T1000 (cell line): ENCODE measurements at places on chromosomes 6 and 20.
A peak's percentile ranks its signal among the peaks of the same experiment; 100 is the strongest.

GRCh38 chr6:11820821-11821220 lies 42.2 kb upstream of the ADTRP start:
- DNase-seq = no peak

DNA sequence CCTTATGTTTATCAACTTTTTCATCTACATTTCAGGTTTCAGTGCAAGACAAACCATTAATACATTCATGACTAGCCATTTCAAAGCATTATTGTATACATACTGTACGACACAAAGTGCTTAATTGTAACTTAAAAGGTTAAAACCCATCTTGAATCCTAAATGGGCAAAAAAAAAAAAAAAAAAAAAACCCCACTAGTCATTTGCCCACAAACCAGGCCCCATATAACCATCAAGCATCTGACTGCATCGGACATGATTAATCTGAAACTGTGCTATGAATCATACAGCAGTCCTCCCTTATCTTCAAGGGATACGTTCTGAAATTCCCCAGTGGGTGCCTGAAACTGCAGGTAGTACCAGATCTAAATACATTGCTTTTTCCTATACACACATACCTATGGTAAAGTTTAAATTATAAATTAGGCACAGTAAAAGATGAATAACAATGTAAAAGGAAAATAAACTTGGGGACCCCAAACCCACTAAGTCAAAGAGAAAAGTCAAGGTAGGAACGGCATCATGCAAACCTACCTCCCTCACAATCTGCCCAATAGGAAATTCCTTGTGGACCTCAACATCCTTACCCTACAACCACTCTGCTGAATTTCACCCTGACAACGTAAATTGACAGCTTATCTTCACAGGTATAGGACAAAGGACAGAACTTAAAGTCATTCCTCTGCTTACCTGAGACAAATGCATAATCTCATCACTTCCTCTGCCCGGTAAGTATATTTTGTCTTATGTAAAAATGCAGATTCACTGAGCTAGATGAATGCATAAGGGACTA lies 14.3 kb downstream of the B4GALT5 start:
- DNase-seq = no peak

- DNase-seq = no peak
Observed at GRCh38 chr20:50475681-50476292, 34.4 kb upstream of the PTPN1 start.

GRCh38 chr6:134049176-134049575 lies 3.2 kb downstream of the SLC2A12 start:
- DNase-seq = no peak

- DNase-seq = no peak
Observed at GRCh38 chr6:45611491-45611890, 233.8 kb upstream of the SUPT3H start.

- no peak for DNase-seq
Observed at GRCh38 chr20:1952737-1953530, 40.9 kb downstream of the PDYN start.

DNA sequence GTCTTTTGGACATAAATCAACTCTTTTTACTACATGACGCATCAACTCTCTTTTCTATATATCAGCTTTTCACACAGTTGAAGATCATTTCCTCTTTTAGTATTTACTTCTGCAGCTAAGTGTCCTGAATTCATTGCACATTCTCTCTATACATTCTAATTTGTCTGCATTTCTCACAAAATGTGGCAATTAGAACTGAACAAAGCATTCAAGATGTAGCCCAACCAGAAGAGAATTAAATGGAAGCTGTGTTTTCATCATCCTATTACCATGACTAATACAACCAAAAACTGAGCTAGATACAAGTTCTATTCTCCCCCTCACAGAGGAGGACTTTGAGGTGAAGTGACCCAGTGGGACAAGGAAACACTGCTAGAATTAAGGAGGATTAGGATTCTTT lies 86.9 kb downstream of the PLCG1 start:
- DNase-seq = no peak

DNA sequence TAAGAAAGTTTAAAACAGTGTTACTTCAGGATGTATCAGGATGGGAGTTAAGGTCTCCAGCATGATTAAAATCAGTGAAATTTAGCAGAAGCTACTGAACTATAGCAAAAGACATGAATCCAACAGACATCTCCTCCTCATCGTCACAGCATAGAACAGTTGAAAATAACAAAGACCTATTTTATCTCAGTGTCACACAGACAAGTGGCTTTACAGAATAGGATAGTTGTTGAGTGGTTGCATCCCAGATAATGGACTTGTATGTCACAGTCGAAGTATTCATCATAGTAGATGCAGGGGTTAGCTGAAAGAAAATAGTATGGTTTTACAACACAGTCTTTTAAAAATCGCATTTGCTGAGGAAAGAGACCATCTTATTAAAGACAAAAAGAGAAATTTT lies 31.2 kb downstream of the CRISP1 start:
- DNase-seq = no peak

DNA sequence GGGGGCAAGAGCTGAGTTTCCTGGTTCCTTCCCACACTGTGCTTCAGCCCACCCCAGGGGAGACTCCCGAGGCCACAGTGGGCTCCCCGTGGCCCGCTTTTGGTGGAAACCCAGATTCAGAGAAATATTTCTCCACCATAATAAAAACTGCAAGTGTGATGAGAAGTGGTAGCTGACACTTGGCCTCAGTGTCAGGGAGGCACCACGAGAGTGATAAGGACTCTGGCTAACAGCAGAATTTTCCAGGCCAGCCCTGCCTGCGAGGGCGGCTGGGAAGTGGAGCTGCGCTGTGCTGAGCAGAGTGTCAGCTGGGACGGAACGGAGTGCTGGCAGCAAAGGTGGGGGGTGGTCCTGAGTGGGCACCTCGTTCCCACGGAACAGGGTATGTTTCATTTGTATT lies 22.5 kb downstream of the SPATA2 start:
- no peak for DNase-seq

- DNase-seq = no peak
Observed at GRCh38 chr6:25218346-25218745, 60.8 kb upstream of the CARMIL1 start.

DNA sequence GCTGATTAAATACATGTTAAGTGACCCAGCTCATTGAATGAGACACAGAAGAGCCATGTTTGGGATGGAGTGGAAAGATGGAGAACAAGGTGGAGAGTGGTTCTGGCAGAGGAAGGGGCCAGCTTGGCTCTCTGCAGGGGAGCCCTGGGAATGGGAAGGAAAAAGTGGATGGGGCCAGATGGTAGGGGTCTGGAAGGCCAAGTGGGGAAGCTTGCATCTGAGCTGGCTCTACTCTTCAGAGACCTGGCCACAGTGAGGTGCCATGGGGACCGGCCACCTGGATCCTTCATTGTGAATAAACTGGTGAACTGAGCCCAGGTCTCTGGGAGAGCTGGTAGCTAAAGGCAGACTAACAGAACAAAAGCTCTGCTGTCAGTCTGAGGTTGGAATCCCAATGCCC lies 48.9 kb upstream of the SIRPA start:
- no peak for DNase-seq

DNA sequence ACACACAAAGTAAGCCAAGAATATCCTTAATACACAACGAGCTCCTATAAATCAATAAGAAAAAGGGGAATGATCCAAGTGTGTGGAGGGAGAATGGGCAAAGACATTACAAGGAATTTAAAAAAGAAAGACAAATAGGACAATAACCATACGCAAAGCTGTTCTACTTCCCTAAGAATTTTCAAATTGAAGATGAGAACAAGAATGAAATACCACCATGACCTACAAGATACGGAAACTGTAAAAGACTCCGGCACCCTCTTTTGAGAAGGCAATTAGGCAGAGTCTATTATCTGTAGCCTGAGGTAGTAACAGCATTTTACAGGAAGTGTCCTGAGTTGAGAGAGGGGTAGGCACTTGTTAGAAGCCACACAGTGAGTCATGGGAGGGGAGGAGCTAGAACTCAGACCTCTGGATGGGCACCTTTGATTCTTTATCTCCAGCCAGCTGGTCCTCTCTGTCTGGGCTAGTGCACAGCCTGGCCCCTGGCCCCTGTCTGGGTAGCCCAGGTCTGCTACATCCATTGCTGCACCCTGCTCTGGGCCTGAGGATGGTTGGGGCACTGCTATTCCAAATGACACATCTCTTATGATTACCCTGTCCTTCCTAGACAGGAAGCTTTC lies 15.3 kb downstream of the RSPO4 start:
- no peak for DNase-seq

DNA sequence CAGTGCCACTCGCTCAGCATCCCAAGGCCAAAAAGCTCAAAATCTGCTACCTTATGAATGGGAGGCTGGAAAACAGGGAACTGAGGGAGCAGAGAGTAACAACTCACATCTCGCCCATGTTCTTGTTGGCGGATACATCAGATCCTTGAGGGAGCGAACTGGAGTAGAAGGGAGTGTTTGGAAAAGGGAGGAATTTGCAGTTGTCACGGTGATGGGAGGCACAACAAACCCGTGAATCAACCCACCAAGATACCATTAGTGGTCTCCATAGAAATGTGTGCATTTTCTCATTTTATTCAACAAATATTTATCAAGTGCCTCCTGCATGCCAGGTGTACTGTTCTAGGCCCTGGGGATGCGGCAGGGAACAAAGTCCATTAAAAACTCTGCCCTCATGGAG lies 212.1 kb downstream of the EYA2 start:
- no peak for DNase-seq

- no peak for DNase-seq
Observed at GRCh38 chr20:16194617-16195360, 378.5 kb downstream of the KIF16B start.

GRCh38 chr6:56529594-56530191 lies 113.0 kb downstream of the DST start:
- no peak for DNase-seq

DNA sequence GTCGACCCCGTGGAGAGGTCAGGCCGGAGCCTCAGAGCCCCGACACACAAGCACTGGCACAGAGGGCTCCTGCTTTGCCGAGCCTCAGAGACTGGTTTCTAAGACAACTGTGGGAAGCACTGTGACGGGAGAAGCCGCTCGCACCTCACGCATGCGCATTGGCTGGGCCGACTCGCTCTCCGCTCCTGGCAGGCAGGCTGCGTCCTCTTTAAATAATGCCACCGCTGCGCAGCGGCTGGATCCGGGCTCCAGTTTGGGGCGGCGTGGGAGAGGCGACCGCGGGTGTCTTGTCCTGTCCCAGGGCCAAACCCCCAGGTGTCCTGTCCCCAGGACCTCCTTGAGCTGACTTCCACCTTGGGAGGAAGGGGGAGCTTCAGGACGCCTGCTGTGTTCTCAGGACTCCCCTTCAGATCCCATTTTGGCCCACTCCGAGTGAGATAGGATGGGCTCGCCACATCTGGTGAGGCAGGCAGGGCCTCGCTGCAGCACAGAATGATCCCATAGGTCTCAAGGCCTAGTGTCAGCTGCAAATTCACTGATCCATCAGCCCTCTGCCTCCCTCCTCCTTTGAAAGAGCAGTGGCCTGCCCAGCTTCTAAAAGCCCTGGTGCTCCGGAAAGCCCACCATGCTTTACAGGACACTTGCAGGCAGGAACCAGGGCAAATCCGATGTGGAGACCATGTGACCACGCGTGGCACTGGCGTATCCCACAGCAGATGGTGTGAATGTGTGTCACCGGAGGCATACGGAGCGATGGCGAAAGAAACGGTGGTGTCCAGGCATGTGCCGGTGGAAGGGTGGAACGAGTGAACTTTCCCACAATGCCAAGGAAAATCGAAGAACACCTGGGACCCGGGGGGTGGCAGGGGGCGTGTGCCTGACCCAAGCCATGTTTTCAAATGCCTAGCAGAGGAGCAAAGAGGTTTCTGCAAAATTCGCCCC lies 169.3 kb upstream of the ZNF337 start:
- peak; percentile 19 for DNase-seq

- no peak for DNase-seq
Observed at GRCh38 chr6:2509711-2510110, 241.0 kb downstream of the MYLK4 start.
